ENCODE measurements at places on chromosomes 12 and 14.
A peak's percentile ranks its signal among the peaks of the same experiment; 100 is the strongest.

GRCh38 chr12:11704089-11704488 is 54.6 kb downstream of the ETV6 start:
- DNase-seq = no peak

DNA sequence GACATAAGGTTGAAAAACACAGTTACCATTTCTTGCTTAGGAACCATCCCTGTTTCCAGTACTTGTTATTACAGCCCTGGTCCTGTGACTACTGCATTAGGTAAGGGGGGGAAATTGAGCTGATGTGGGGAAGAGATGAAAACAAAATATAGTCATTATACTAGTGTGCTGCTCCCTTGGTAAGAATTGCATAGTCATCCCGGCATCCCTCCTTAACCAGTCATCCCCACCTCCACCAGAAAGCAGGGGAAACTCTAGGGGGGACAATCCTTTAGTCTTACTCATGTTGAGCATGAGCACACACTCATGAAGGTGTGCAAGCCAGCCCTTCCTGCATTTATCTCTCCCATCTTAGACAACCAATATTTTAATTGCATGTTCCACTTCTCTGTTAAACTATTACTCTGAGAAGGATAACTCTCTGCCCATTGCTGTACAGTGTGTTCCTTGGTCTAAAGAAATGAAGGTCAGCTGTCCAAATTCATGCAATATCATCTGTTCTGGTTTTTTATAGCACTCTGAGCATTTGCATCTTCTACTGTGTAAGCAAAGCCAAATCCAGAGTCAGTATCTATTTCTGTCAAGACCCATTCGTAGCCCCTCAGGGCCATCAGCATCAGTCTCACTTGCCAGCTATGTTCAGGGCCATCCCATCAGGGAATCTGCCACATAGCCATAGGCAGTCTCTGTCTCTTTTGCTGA is 46.8 kb downstream of the TMEM30B start:
- DNase-seq = no peak

DNA sequence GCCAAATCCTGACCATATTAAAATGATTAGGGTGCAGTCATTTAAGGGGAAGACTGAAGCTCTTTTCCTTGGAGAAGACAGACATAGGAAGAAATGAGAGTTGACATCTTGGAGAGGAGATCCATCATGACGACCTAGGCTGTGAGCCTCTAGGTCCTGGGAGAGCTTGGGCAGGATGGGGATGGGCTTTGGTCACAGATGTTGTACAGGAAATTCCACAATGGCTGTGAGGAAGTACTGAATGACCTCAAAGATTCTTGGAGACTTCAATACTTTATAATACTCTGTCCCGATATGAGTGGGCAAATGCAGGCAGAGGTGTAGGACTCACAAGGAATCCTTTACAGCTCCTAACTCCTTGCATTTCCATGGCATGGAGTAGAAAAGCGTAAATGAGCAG is 204.9 kb upstream of the FRMD6 start:
- no peak for DNase-seq

- DNase-seq = no peak
Measured at GRCh38 chr12:90979951-90980350, 24.8 kb downstream of the EPYC start.

DNA sequence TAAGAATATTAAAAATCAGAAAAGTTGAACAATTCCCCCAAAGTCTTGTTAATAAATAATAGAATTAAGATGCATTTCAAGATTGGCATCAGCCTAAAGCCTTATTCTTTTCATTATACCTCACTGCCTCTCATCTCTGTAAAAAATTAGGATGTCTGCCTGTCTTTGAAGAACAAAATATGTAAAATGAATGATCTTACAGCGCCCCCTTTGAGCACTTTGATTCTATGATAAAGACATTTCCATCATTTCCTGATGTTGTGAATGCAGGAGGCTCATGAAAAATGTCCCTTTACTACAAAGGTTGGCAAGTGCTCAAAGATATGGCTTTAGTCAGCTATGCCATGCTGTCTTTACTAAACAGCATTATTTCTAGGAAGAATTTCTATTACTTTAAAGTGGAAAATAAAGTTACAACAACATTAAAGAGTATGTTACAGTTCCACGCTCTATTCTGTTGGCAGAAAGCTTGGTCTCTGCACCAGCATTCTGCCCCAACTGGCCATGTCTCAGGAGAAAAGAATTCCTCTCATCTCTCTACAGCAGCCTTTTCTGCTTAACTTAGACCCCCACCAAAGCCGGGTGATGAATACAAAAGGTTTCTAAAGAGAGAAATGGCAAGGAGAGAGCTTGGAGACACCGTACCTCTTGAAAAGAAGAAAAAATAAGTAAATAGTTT is 95.1 kb downstream of the LLPH start:
- DNase-seq = no peak

- no peak for DNase-seq
Measured at GRCh38 chr12:100435957-100436356, 37.7 kb upstream of the NR1H4 start.

DNA sequence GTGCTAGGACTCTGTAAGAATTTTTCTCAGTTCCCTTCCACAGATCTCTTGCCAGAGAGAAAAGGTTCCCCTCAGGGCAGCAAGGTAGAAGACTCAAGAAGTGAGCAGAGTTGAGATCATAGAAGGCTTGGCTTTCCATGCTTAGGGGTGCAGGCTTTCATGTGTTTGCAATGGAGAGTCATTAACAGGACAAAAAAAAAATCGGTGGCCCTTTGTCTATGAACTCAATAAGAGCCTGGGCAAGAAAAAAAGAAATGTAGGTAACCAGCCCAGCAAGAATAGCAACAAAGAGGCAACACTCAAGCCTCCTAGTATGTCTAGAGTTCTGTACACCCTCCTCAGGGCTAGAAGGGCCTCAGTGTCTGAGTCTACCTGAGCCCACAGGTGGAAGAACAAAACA is 23.4 kb upstream of the LRP6 start:
- no peak for DNase-seq

GRCh38 chr12:127750076-127750840 is 516.7 kb upstream of the TMEM132C start:
- DNase-seq = no peak

DNA sequence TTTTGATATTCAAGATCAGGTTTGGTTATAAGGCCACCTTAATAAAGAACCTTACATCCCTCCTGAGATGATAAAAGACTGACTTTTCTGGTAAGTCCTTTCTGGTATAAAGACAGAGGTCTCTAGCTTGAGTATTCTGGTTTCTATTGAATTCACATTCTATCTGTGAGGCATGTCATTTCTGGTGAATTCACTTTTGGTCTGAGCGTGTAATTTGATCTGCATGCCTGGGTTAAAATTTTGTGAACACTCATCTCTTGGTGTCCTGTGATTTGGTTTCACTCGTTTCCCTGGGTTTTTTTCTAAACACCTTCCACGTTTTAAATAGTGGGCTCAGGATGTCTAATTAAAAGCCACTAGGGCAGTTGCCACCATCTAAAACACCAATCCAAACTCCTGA is 12.2 kb downstream of the EIF5 start:
- no peak for DNase-seq

DNA sequence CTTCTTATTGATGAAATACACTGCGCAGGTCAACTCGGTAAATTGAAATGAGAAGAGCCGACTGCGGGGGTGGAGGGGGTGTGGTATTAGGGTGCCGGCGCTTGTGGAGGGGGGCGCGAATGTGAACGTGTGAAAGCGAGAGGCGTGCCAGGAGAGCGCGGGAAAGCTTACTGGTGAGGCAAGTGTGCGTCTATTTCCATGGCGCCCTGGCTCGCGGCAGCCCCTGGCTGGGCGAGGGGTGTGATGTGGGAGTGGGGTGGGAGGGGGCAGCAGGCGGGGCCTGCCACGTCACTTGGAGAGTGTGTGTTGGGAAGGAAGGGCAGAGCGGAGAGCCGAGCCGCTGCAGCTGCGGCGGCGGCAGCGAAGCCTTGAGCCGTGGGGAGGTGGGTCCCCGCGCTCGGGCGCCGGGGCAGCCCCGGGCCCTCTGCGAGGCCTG is 88.8 kb downstream of the GALNT8 start:
- peak; percentile 14 for DNase-seq

- no peak for DNase-seq
Measured at GRCh38 chr12:93805736-93806141, 128.6 kb downstream of the CRADD start.

Data from CD4-positive, alpha-beta T cell treated with Interferon alpha-2 for 1 hour (primary cell).